Naive thymus-derived CD8-positive, alpha-beta T cell (primary cell): ENCODE measurements at places on chromosomes 7 and 10.

DNA sequence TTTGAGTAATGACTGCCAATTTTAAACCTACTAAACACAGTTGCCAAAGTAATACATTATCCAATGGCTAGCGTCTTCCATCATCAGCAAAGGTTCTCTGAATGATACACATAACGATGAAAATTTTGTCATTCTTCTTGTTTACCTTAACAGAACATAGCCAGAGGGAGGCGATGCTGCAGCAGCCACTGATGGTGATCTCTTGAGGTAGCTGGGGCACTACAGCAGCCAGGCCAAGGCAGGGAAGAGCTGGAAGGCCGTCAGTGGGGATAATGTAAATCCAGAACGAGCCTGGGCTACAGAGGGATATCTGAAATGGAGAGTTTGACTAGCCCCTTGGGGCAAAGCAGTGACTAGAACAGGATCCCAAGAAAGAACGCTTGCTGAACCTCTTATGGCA, 38.8 kb downstream of the PRPS1L1 start:
- DNase-seq, result no peak

- no peak for DNase-seq
Measured at GRCh38 chr7:92850516-92850915, 14.1 kb upstream of the CDK6 start.

GRCh38 chr7:4073052-4073451, 609.0 kb upstream of the FOXK1 start:
- DNase-seq, result no peak

DNA sequence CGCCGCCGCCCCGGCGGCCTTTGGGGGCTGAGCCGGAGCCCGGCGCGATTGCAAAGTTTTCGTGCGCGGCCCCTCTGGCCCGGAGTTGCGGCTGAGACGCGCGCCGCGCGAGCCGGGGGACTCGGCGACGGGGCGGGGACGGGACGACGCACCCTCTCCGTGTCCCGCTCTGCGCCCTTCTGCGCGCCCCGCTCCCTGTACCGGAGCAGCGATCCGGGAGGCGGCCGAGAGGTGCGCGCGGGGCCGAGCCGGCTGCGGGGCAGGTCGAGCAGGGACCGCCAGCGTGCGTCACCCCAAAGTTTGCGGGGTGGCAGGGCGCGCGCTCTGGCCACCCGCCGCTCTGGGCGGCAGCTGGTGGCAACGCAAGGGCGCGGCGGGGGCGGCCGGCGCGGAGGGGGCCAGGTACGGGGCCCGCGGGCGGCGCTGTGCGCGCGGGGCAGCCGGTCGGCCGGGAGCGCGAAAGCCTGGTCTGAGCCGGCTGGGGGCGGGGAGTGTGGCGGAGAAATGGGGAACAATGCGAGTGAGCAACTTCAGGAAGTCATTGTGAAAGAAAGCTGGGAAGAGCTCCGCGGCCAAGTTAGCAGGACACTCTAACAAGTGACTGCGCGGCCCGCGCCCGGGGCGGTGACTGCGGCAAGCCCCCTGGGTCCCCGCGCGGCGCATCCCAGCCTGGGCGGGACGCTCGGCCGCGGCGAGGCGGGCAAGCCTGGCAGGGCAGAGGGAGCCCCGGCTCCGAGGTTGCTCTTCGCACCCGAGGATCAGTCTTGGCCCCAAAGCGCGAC, at the start of gene IKZF1:
TSS of gene IKZF1 (plus strand) at position 588 of the 782 bp plus-strand sequence. CDS start 14,346 bp downstream, outside the sequence.
- peak; percentile 70 for DNase-seq

DNA sequence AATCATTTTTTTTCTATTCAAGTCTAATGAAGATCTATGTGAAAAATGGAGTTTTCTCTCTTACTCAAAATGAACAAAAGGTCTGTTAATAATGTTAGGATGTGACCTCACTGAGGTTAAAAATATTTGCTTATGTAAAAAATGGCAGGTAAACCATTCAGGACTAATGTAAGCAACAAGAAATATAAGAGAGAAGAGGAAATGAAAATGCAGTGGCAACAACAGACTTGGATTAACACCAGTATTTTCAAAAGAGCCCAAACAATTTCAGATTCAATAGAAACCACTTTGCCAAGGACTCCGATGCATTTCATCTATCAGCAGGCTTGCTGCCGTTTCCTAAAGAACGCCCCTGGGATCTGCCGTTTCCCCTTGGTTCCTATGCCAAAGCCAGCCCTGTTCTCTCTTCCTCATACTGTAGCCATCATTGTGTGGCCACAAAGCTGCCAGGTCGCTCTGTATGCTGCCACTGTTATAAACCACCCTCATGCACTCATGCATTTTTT, 66.4 kb downstream of the MTURN start:
- no peak for DNase-seq

GRCh38 chr10:114779803-114780576, 41.6 kb upstream of the FHIP2A start:
- no peak for DNase-seq

DNA sequence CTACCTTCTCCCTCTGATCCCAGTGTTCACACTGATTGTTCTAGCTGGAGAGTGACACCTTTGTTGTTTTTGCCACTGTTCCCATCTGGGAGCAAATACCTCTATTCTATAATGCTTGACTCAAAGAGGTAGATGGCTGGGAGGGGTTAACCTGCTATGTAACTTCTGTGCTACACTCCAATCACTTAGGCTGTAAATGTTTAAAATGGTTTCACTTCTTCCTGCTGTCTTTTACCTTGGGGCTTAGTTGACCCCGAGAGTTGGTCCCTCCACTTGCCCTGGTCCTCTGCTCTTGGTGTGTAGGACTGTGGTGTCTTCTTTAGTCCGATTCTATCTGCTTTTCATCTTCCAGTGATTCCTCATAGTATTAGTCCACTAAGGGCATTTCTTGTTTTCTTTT, 22.3 kb downstream of the KLHDC10 start:
- no peak for DNase-seq

DNA sequence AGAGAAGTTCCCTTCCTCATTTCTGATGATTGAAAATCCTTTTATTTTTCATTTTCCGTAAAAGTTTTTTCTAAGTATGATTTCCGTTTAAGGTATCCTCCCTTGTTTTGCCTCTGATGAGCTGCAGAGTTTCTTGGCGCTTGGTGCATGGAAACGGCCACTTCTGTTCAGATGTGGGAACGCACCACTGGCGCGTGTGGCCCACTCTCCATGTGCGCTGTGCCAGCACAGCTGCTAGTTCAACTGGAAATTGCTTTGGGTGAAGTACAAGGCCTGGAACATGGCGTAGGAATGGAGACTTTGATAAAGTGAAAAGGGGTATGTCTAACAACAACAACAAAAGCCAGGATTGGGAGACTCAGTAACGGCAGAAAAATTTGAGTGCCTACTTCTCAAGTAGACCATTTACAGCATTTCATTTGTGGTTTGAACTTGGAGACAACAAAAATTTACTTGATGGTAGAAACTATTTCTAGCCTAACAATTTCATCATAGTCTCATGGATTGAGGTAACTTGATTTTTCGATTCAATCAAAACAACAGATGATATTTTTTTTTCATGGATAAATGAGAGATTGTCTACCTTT, 364.2 kb downstream of the SUGCT start:
- no peak for DNase-seq

DNA sequence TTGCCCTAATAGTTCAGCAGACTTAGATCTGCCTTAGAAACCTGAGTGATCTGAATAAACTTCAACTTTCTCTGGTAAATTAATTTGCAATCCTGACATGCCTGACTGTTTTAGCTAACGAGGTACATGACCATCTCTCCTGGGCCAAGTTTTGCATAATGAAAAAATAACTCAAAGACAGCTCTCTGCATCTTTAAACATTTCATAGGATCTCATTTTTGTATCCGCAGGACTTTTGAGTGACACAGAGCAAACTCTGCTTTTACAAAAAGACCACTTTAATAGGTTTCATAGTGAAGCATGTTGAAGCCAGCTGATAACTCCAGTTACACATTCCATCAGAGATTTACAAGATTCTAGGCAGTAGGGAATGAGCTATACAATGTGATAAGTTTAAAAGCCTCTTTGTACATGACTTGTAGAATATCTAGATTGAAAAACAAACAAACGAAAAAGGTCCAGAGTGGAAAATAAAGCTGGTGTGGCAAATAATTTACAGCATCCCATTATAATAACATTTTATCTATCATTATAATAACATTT, 2.1 kb downstream of the PRKG1 start:
- DNase-seq, result no peak

- DNase-seq, result no peak
Measured at GRCh38 chr7:107201795-107202450, 33.1 kb downstream of the HBP1 start.

DNA sequence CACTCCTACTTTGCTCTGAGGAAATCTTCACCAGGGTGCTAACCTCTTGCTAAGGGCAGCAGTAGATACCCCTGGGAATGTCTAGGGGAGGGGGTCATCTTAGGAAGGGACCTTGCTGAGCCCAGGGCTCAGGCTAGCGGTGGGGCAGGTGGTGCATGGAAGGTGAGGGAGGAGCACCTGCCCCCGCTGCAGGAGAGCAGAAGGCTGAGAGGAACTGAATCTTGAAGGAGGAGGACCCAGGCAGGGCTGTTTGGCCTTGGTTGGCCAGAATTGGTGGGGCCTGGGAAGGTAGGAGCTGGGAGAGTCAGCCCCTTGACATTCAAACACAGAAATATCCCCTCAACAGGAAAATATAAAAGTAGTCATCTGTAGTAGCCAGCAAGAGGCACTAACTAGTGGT, 7.0 kb downstream of the CALHM3 start:
- DNase-seq, result no peak

DNA sequence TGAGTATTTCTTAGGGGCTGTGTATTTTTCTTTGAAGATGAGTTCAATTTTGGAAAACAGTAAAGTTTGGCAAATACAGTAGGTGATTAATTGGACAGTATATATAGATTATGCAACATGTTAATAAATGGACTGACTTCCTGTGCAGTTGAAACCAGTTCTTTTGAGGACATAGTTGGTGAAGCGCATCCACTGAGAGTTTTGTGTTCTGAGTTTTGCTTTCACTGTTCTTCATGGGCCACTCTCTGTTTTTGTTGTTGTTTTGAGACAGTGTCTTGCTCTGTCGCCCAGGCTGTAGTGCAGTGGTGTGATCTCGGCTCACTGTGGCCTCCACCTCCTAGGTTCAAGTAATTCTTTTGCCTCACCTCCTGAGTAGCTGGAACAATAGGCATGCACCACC, 109.0 kb downstream of the SDHAF3 start:
- DNase-seq, result no peak

DNA sequence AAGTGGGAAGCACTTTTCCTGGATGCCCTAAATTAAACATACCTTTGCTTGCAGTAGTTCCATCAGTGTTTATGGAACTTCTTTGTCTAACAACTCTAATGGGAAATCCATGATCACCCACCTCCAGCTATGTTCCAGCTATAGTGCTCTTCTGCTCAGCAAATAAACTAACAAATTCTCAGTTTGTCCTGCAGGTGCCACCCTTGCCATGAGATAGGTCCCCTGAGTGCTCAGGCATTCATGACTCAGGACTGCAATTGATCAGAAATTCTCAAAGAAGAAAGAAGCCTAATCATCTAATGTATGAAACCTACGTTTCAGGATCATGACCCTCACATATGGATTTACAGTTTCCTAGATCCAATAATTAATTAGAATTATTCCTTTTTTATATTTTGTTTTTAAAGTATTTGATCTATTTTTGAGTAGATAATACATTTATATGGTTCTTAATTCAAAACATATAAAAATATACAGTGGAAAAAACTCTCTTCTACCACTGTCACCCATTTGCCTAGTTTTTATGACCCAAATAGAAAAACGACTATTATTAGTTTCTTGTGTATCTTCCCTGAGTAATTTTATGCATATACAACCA, 48.7 kb upstream of the DYNC1I1 start:
- DNase-seq, result no peak

GRCh38 chr7:100799037-100799896, 28.1 kb downstream of the EPHB4 start:
- DNase-seq, result peak; percentile 35

- no peak for DNase-seq
Measured at GRCh38 chr10:79020605-79021004, 48.2 kb upstream of the ZMIZ1 start.

GRCh38 chr10:32139223-32140073, 83.2 kb upstream of the KIF5B start:
- DNase-seq, result no peak

DNA sequence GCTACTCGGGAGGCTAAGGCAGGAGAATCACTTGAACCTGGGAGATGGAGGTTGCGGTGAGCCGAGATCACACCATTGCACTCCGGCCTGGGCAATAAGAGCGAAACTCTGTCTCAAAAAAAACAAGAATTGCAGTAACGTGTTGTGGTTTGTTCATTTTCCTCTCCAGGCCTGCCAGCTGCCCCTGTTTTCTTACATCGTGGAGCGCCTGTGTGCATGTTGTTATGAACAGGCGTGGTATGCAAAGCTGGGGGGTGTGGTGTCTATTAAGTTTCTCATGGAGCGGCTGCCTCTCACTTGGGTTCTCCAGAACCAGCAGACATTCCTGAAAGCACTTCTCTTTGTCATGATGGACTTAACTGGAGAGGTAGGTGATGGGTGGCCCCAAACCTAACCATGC, 52.1 kb downstream of the TRRAP start:
- DNase-seq, result no peak

GRCh38 chr10:119190353-119190752, 11.7 kb upstream of the PRDX3 start:
- DNase-seq, result no peak

DNA sequence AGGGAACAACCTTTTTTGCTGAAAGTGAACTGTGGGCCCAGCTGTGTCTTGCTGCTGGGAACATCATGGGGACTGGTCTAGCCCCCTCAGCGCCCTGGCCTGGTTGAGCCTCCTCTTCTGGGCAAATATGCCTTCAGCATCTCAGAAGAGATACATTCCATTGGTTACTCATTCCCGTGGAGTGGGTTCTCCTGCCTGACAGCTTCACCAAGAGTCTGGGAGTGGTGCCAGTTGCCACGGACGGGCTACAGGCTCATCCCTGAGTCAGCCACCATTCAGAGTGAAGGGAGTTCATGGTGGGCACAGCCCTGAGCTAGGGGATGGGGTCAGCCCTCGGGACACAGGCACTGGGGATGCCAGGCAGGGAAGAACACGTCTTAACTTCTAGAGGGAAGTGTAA, 81.9 kb downstream of the RAMP3 start:
- DNase-seq, result no peak

DNA sequence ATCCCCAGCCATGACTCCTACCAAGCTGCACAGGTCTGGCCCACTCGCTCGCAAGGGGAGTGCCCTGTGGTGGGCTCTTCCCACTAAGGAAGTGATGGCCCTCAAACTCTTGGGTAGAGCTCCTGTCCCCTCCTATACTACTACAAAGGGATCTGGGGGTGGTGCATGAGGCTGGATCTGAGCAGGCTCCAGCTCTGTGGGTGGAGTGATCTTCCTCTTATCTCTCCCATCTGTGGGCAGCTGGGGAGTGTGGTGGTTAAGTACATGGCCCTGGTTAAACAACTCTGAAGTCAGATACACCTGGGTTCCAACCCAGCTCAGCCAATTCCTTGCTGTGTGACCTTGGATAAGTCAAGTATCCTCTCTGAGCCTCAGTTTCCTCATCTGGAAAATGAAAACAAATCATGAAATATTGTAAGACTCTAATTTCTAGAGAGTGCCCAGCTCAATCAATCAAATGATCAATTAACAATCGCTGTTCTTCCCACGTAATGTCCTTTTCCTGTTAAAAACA, 17.4 kb downstream of the DDIT4 start:
- DNase-seq, result peak; percentile 50

GRCh38 chr10:101841826-101842225, 1.8 kb downstream of the KCNIP2 start:
- no peak for DNase-seq

GRCh38 chr7:129875745-129876411, 76.9 kb downstream of the UBE2H start:
- DNase-seq, result no peak

GRCh38 chr10:31549896-31550295, 230.9 kb downstream of the ZEB1 start:
- no peak for DNase-seq
